Fibroblast of lung (primary cell): ENCODE measurements at places on chromosomes 5 and 9. TPM values are rescaled to one million over a fixed set of nuclear protein-coding genes. Genes with fewer than 3 reads are reported as not detected.
A peak's percentile ranks its signal among the peaks of the same experiment; 100 is the strongest.

Gene TMEM171
- total RNA-seq = under 0.01 and 0.83 TPM in 2 replicates

DNA sequence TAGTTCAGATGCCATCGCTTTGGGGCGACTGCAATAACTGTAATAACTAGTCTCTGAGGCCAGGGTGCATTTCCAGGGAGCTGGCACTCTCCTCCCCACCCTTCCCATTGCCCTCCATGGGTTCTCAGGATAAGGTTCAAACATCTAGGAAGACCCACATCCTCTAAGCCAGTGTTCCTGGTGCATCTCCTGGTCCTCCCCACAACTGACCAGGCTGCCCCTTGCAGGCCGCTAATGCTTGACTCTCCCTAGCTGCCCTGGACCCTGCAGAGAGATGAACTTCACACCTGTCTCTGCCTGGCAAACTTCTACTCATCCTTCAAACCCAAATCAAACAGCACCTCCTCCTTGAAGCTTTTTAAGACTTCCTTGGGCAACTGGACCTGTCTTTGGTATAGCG is 15.9 kb downstream of the CCNJL start:
- no peak for DNase-seq

DNA sequence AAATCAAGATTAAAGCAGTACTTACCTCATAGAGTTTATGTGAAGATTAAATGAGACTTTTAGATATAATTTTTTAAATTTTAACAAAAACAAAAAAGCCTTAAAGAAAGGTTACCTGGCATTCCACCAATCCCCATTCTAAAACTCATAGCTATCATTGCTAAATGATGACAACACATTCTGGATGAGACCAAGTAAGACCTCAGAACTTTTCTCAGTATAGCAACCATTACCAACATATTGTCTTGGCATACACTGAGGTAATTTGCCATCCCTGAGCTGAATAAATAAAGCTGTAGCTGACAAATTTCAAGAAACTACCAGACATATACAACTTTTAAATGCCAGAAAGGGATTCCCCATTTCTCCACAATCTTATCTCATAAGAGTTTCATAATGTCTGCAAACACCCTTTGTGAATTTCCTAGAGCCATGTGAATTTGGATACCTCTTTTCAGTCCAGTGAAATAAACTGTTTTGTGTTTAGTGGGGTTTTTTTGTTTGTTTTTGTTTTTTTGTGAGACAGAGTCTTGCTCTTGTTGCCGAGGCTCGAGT is 29.5 kb downstream of the RANBP3L start:
- no peak for DNase-seq

Gene G3BP1
- total RNA-seq = 110 and 132 TPM in 2 replicates

DNA sequence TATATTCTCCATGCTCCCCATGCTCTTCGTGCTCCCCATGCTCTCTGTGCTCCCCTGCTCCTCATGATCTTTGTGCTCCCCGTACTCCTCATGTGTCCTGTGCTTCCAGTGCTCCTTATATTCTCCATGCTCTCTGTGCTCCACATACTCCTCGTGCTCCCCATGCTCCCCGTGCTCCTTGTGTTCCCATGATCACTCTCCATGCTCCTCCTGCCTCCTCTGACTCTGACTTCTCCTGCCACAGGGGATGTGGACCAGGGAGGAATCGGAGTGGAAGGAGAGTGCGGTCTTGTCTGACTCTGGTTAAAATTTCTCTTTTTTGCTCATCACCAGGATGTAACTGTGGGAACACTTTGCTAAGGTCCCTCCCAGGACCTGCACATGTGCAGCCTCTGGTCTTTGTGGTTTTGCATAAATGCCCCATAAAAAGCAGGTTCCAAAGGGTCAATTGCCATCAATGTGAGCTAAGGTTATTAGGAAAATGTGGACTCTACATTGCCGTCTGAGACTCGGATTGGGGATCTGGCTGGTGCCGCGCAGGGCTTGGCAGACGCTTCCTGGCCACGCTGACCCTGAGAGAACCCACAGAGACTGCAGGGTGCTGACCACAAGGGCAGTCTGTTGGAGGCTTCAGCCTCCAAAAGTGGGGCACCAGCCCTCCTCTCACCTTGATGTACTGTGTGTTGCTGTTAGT is 52.5 kb downstream of the TRIP13 start:
- DNase-seq = no peak

DNA sequence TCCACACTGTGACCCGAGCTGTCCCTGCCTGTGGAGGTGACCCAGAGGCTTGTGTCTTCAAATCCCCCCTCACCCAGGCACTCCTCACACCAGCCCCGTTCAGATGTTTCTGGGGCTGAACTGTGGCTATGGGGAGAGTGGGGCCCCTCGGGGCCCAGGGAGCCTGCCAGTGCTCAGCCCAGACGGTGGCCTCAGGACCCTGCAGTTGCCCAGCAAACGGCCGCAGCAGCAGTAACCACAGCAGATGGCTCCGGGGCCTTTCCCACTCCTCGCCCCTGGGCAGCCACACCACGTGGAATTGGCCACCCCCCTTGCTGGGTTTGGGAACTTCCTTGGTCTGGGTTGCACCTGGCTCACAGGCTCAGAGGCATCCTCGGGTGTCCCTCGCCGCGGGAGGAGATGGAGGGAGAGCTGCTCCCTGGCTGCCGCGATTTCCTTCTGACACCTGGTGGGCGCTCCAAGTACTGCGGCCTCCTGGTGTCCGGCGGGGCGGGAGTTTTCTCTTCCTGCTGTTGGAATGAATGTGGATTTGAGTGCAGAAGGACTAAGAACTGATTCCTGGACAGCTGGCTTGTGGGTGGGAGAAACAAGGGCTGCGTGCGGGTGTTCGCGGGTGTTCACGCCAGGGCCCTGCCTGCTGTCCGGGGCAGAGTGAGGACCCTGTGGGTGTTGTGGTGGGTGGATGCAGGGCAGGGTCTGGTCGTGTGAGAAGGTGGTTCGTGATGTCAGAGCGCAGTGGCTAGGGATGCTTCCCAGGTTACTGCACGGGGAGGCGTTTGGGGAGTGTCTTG is 97.5 kb downstream of the COL5A1 start:
- peak; percentile 54 for DNase-seq

- DNase-seq = no peak
Measured at GRCh38 chr9:121050128-121050988, at the start of gene C5. Gene C5, minus strand, starts transcription at chr9:121050275. Its CDS starts 29 bp downstream, at chr9:121050246.

Gene WDR38
- not detected in 2 replicates for total RNA-seq

Gene SUSD1
- 14.6 and 28.6 TPM in 2 replicates for total RNA-seq

GRCh38 chr5:149852641-149853330 is 91.8 kb downstream of the PDE6A start:
- DNase-seq = peak; percentile 68

GRCh38 chr9:133370685-133371084 is 5.2 kb downstream of the SURF4 start:
- DNase-seq = no peak

Gene CCIN
- total RNA-seq = 1.0 and 1.3 TPM in 2 replicates

Gene C8G
- 1.2 TPM in 1 of 2 replicates, not detected in the other for total RNA-seq

Gene PCDHB4
- total RNA-seq = 0.50 and 0.51 TPM in 2 replicates

GRCh38 chr5:149452665-149453617 is 73.8 kb upstream of the IL17B start:
- DNase-seq = peak; percentile 87

Gene HAPLN1
- 0.17 TPM in 1 of 2 replicates, not detected in the other for total RNA-seq

Gene AJM1
- total RNA-seq = 1.7 and 1.8 TPM in 2 replicates

Gene ABO
- total RNA-seq = not detected in 2 replicates

DNA sequence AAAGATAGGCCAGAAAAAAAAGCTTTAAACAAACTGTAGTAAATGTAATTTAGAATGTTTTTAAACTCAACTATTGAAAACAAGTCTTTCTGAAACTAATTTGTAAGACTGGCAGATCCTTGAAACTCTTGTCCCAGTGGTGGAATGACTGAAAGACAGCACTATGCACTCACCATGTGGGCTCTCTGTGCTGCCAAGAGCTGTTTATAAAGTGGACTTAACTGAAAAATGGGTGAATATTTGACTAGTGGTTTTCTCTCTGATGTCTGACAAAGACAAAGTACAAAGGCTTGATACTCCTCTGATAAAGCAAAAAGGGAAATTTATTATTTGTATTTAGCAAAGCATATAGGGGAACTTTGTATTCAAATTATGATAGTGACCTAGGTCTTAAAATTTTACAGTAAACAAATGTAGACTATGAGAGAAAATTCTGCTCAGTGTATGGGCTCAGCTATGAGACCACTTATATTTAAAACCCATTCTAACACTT is 635.4 kb downstream of the NR2F1-AS1 start:
- peak; percentile 31 for DNase-seq

DNA sequence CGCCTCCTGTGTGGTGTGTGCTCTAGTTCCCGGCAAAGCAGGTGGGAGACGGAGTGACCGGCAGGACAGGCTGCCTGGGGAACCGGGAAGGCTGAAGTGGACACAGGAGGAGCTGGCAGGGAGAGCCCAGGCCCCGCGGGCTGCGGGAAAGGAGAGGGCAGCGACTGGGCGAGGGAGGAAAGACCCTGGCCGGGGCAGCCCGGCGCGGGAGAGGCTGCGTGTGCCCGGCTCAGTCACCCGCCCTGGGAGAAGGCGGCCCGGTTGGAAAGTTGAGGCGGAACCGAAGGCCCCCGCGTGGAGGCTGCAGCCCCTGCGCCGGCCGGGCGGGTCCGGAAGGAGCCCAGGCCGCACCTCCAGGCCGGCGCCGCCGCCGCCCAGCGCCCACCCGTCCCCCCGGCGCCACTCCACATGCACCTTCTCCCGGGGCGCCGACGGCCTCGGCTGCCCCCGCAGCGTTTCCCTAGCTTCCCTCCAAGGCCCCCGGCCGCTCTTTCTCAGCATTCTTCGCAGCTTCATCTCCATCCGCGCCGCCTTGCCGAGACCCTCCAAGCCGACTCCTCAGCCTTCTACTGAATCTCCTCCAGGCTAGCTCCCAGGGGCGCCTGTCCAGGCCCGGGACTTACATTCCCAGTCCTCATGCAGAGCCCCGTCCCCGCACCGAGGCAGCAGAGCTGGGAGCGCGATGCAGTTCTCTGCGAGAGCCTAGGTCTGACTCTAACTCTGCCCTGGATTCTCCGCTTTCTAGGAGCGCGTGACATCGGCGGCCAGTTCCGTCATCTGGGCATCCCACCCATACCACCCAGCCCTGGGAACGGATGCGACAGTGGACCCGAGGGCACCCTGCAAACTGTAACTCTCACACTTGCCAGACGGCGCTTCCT is 152.0 kb downstream of the ERCC6L2 start:
- DNase-seq = no peak

GRCh38 chr9:33248606-33249005 is 8.6 kb downstream of the SPINK4 start:
- DNase-seq = no peak

- DNase-seq = no peak
Measured at GRCh38 chr5:153516504-153517240, 26.2 kb downstream of the GRIA1 start.

GRCh38 chr5:140633021-140633471 is at the start of gene CD14:
Gene CD14, minus strand, starts transcription at chr5:140633175. Its CDS starts 104 bp downstream, at chr5:140633071.
- DNase-seq = peak; percentile 24

Gene CCDC192
- not detected in 2 replicates for total RNA-seq

Gene ANKRD18A
- not detected in 2 replicates for total RNA-seq

- peak; percentile 90 for DNase-seq
Measured at GRCh38 chr9:96612105-96612965, 7.3 kb downstream of the CDC14B start.

Gene ARHGEF28
- 10.3 and 34.3 TPM in 2 replicates for total RNA-seq

Gene GNE
- 22.9 and 31.2 TPM in 2 replicates for total RNA-seq

DNA sequence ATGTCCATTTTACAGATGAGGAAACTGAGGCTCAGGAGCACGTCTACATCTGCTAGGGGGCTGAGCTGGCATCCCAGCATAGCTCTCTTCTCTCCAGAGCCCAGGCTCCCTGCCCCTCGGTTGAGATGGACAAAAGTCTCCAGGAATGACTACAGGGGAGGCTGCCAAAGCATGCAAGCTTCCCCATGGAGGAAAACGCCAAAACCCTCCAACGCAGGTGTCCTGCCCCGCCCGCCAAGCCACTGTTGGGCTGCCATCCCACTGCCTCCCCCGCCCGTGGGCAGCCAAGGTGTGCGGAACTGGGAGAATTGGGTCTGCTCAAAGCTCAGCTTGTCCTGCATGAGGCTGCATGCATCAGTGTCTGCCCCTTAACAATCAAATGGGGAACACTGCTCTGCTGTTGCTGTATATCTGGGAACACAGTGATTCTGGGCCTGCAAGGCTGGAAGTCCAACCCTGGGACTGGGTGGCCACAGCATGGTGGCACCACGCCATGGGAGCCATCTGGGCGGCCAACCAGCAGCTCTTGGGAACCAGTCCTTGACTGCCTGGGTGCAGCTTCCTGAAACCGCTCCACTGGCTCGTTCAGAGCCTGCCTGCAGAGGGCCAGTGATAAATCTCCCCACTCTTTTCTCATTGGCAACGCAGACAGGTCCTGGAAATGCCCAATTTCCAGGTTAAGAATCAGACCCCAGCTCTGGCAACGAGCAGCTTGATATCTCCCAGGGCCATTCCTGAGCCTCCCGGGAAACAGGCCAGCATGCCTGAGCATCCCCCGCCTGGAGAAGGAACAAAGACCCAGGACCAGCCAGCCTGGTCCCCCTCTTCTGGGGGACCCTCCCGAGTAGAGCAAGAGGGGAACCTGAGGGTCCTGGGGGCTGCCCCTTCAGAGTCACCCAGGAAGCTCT is 3.5 kb downstream of the RALGDS start:
- peak; percentile 15 for DNase-seq

- DNase-seq = no peak
Measured at GRCh38 chr5:166074582-166075481, 2216.6 kb upstream of the WWC1 start.

Gene DRD1
- 2.0 and 2.6 TPM in 2 replicates for total RNA-seq

- no peak for DNase-seq
Measured at GRCh38 chr5:138029501-138029900, 3.4 kb downstream of the FAM13B start.

DNA sequence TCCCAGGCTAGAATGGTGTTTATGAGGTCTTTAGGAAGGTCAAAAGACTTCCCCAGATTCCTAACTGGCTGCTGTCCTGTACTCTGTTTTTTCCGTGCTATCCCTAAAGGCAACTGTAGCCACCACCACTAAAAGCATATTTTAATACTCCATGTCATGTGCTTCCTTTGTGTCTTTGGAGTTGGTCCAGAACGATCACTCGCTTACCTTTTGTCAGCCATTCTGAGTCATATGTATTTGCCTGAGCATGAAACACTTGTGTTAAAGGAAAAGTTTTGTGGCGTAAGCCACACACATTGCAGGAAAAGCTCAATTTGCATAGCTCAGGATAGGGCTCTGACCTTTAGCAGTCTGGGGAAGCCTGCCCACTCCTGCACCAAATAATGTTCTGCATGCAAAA is 299.6 kb downstream of the NTRK2 start:
- no peak for DNase-seq
